CD4-positive, alpha-beta T cell treated with Interleukin-6 at 100 ng/mL for 8 hours (primary cell): ENCODE measurements at places on chromosomes 2 and 18.
A peak's percentile ranks its signal among the peaks of the same experiment; 100 is the strongest.

GRCh38 chr2:165857876-165858275, 63.8 kb upstream of the GALNT3 start:
- no peak for DNase-seq

- DNase-seq = no peak
Observed at GRCh38 chr2:237758185-237758584, 40.4 kb upstream of the RBM44 start.

DNA sequence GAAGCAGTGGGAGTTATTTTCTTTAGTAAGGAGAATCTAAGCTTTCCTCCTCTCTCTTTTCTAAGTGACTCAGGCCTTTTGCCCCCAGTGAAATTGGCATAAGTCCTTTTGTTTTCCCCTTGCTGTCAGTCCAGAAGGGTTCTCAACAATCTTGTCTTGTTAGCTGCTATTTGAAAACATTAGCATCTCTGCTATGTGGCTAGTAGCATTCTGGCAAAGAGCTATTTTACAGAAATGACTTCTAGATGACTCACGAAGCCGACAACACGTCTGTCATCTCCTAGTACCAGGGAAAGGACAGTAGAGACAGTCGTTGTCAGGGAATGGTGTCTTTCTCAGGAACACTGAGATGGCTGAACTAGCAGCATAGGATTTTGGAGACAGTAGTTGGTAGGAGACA, 14.7 kb downstream of the SMARCAL1 start:
- no peak for DNase-seq

GRCh38 chr18:8893628-8894231, 188.4 kb downstream of the MTCL1 start:
- no peak for DNase-seq

GRCh38 chr2:189411860-189412259, 29.4 kb upstream of the WDR75 start:
- no peak for DNase-seq

DNA sequence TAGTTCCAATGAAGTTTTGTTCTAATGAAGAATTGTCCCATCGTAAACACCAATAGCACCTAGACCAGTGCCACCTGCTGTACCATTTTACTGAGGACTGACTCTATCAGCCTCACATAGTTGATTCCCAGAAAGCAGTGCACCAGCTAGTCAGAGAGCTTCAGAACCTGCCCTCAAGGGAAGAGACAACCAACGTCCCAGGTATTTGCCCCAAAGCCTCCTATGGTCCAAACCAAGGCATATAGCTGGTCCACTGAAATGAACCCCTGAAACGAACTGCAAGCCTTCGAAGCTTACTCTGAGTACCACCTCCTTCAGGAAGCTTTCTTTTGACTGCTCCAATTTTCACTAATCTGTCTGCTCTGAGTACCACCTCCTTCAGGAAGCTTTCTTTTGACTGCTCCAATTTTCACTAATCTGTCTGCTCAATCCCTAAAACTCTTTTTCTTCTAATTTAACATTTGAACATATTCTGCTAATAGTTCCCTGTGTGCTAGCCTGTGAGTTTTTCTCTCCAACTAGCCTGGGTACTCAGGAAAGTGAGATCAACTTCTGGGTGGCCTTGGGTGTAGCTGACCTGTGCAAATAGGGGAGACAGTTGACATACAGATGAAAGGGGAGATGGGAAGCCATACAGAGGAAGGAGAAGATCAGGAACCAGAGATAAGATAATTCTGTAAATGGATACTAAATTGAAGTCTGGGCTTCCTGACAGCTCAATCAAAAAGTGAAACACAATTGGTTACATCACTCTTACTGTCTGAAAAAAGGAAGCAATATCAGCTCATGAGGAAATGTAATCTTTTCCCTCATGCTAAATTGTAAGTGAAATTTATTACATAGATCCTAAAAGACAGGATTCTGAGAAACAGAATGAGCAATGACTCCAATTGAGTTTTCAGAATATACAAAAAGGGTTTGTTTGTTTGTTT, 33.5 kb upstream of the EML4 start:
- DNase-seq = no peak

- no peak for DNase-seq
Observed at GRCh38 chr2:197615016-197615652, 60.3 kb downstream of the RFTN2 start.

- no peak for DNase-seq
Observed at GRCh38 chr2:223815186-223815883, 22.0 kb downstream of the AP1S3 start.

DNA sequence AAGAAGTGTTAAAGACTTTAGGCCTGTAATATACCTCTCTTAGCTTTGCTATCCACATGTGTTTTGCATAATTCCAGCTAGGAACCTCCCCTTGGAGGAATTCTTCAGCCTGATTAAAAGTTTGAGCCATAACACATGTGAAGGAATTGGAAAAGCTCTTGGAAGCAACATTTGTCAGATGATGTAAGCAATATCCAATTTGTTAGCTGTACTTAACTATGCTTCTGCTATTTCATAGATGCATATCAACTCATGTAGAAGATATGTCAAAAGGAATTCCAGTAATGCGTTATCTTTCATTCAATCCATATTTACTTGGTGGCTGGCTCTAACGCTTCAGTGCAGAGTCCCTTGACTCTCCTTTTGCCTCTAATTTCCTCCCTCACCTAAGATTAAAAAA, 46.2 kb downstream of the PKP4 start:
- no peak for DNase-seq

DNA sequence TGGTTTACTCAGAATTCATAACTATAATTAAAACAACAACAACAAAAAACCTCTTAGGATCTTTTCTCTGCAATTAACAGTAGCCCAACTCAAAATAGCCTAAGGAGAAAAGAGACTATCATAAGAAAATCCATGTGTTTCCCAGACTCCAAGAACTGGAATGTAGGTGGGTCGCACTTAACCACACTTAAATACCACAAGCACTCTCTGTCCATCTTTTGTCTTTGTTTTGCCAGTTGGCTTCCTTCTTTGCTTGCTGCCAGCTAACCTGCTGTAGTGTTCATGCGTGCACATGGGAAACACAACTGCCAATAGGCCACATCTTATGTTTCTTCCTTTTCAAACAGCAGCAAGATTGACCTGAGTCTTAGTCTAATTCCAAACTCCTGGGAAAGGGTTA, 24.1 kb upstream of the ACVR1 start:
- no peak for DNase-seq

- no peak for DNase-seq
Observed at GRCh38 chr2:164504253-164504652, 117.0 kb downstream of the GRB14 start.

GRCh38 chr2:64186699-64187605, 42.7 kb upstream of the PELI1 start:
- no peak for DNase-seq

DNA sequence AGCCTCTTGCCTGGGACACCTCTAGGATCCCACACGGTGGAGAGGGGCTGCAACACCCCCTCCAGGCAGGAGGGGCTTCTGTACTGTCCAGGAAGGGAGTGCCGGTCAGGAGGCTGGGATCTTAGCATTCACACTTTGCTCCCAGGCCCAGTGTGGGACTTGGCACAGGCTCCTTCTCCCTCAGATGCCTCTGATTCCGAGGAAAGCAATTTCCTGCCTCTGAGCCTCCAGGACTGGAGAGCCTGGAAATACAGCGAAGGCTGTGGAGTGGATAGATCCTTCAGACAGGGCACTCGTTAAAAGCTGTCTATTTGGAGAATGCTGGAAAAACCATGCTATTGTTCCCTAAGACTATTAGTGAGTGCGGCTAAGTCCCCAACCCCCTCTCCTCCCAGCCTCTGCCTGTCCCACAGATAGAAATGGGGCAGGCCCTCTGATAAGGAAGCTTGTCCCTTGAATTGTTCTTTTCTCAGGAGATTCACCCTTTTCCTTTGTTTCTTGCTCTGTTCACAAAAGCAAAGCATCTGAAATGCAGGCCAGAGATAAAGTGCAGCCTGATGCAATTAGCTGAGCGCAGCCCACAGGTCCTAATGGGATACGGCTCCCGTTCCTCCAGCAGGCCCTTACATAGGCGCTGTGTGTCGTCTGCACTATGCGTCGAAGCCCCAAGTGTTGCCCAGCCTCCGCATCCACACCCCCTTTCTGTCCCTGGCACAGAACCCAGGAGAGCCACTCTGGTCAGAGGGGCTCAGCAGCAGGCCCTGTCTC, 252.2 kb downstream of the KLHL29 start:
- DNase-seq = no peak

DNA sequence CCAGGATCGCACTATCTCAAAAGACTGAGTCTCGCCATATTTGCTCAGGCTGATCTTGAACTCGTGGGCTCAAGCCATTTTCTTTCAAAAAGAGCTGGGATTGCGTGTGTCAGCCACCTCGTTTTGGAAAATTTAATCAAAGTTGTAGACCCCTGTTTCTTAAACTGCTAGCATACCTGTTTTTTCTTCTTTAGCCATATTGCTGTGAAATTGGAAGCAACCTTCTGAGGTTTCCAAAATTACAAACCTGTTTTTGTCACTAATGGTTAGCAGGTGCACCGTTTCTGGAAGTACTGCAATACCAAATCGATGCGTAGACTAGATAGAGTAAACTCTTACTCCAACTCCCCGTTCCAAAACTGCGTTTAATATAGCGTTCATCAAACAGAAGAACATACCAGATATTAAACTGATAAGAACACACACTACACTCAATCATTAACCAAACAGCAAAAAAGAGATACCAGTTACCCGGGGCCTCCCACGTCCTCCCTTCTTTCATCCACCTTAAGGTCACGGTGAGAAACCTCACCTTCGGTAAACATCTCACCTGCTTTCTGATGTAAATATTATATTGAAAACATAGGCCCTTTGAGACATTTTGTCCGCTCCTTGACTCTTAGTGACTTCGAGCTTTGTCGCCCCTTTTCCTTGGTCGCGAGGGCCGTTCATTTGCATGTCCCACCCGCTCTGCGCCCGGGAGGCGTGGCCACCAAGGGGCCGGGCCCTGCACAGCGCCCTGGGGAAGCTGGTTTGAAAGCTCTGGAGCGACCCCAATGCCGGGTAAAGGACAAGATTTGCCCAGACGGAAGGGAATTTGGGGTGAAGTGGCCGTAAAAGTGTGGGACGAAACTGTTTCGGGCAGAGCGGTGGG, at the start of gene RNU2-63P:
Gene RNU2-63P, minus strand, starts transcription at position 462 of the 874 bp plus-strand sequence.
- peak; percentile 56 for DNase-seq

- DNase-seq = no peak
Observed at GRCh38 chr2:24891201-24891600, 28.8 kb downstream of the ADCY3 start.

- no peak for DNase-seq
Observed at GRCh38 chr2:14053105-14053504, 579.4 kb upstream of the LRATD1 start.

DNA sequence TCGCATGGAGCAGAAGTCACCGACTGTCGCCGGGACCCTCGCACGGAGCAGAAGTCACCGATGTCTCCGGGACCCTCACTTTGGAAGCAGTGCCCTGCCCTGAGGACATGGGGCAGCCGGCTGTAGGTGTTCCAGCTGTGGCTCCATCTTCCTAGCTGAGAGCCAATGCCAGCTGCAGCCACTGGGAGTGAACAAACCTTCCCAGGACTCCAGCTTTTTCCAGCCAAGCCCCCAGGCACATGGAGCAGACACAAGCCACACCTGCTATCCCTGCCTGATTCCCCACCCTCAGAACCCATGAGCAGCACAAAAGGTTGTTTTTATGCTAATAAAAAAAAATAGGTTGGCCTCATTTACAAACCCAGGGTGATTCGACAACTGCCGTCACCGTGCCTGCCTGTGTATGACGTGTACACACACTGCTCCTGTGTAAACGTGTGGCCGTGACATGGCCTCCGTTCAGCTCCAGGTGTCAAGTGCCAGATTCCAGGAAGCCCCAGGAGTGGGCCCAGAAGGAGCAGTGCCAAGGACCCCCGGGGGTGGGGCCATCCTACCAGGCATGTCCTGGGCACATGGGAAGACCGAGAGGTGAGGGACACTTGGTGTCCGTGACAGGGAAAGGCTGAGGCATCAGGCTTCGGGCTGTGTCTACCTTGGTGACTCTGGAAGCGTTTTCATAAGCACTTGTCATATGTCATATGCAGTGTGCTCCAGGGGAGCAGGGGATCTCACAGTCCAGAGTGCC, 91.5 kb downstream of the EIPR1 start:
- DNase-seq = no peak

DNA sequence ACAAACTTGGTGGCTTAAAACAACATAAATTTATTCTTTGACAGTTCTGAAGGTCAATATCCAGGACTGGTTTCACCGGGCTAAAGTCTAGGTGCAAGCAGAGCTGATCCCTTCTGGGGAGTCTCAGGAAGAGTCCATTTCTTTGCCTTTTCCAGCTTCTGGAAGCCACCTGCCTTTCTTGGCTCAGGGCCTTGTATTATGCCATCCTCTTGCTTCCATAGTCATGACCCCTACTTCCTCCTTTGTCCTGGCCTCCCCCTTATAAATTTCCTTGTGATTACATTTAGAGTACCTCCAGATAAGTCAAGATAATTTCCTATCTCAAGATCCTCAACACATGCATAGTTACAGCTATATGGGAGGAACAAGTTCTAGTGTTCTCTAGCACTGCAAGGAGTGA, 1089.5 kb downstream of the LRP1B start:
- DNase-seq = no peak

DNA sequence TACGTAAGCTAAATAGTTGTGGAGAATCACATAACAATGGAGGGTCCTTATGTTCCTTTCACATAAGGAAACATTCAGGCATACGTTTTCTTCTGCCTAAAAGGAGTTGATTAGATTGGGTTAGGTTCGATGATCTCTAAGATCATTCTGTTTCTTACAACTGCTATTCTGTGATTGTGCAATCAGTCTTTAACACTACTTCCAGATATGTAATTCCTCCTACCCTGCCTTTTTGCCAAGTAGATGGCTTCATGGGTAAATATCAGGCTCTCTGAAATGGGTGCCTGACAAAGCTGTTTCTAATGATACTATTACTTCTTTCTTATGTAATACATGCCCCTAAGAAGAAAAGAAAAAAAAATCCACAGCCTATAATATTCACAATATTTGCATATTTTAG, 321.5 kb downstream of the XIRP2 start:
- no peak for DNase-seq

DNA sequence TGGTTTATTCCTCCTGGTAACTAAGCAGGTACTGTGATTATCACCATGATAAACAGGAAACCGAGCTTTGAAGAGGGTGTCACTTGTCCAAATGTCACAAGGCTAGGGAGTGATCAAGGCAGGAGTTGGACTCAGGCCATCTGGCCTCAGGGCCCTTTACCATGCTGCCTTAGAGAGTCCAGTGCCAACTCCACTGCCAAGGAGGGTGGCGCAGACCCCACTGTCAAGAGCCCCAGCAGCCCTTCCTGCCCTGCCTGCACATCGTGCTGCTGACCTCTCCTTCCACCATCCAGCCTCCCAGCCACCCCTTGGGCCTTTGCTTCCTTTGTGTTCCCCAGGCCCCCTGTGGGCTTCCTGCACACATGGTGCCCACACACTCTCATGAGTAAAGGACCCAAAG, 48.3 kb downstream of the TNS1 start:
- DNase-seq = no peak

- no peak for DNase-seq
Observed at GRCh38 chr18:8989855-8990254, 112.6 kb upstream of the NDUFV2 start.

GRCh38 chr18:37532917-37533316, 32.7 kb downstream of the CELF4 start:
- DNase-seq = no peak

- no peak for DNase-seq
Observed at GRCh38 chr2:3600256-3600855, 5.4 kb downstream of the COLEC11 start.

GRCh38 chr2:68252400-68253218, at the start of gene PPP3R1:
PPP3R1 (minus strand) TSS chr2:68252532; CDS start chr2:68252127, 405 bp downstream.
- DNase-seq = peak; percentile 96
